ENCODE measurements at places on chromosomes 6 and 20.
A peak's percentile ranks its signal among the peaks of the same experiment; 100 is the strongest.

DNA sequence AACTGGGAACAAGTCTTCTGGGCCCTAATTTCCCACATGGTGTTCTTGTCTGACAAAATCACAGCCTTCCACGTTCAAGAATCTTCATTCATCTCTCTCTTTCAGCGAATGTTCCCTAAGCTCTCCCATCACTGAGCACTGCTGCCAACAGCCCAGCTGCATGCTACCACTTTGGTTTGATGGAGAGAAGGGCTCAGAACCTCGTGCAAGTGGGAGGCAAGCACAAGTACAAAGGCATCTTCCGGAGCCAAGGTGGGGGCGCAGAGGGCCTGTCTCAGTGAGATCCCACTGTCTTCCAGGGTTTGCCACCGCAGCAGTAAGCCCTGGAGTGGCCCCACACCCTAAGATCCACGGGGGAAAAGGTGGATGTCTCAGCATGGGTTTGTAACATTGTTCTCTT is 17.2 kb downstream of the DLL1 start:
- DNase-seq: no peak

DNA sequence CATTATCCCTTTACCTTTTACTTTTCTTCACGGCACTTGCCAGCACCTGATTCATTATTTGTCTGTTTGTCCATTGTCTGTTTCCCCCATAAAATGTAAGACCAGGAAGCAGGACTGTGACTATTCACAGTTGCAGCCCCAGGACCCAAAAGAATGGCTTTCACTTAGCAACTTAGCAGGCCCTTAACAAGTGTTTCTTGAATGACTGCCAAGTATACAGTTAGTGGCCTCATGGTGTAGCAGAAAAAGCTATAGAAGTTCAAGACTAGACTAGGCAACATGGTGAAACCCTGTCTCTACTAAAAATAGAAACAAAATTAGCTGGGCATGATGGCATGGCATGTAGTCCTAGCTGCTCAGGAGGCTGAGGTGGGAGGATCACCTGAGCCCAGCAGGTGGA is 4.3 kb downstream of the SLC26A8 start:
- no peak for DNase-seq

- peak; percentile 86 for DNase-seq
Observed at GRCh38 chr6:166950443-166950821, 5.9 kb downstream of the RNASET2 start.

- no peak for DNase-seq
Observed at GRCh38 chr20:25033265-25033923, 24.5 kb downstream of the ACSS1 start.

GRCh38 chr20:25452333-25452732 is 44.9 kb downstream of the GINS1 start:
- DNase-seq: no peak

DNA sequence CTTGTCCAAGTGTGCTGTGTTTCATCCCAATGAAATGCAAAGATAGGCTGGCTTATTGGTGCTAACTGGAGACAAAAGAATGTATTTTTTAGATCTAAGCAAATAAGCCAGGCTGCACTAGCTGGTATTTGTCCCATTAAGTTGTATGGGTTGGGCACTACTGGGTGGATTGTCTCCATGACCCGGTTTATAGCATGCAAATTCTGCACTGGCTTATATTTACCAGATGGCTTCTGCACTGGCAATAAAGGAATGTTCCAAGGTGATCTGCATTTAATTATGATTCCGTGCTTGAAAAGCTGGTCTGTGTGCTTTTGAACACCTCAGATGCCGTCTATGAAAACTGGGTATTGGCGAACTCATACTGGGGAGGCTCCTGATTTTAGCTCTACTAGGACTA is 61.4 kb upstream of the MOCS1 start:
- no peak for DNase-seq

DNA sequence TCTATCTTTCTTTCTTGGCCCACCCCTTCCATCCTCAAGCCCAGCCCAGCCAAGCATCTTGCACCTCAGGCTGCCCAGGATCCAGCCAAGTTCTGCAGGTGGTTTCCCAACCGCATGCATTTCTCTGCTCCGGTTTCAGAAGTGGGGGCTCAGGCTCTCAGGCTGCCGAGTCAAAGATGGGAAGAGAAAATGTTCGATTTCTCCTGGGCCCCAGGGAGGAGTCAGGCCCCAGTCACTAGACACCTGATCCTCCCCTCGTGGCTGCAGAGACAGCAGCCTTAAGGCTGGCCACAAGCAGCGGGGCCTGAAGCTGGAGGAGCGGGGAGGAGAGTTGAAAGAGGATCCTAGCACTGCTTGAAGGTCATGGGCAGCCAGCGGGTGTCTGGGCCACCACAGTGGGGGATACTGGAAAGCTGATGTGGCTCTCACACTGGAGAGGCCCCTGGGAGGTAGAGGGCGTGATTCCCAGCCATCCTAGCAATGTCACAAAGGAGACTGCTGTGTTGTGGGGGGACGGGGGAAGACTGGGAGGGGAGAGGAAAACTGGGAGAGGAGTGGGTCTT is 42.2 kb upstream of the ZFAND3 start:
- no peak for DNase-seq

DNA sequence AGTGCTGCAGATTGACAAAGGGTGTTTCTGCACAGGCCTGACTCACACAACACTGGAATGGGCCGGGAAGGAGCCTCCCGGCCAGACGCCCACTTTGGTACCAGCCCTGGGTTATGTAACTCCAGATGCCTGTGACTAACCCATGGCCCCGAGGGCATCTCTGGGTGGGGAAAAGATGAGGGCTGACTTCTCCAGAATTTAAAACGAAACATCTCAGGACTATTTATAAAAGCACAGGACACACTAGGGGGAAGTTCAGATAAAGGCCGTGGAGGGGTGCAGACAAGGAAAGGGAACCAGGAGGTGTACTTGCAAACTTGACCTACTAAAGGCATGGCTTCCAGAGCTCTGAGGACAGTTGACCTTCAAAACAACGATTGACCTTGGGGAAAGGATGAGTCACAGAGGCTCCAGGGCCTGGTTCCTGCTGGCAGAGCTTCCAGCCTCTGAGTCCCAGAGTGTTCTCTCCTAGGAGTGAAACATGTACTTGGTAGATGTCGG is 196.9 kb downstream of the NFATC2 start:
- peak; percentile 70 for DNase-seq

GRCh38 chr6:104486035-104486434 is 373.7 kb downstream of the HACE1 start:
- no peak for DNase-seq

DNA sequence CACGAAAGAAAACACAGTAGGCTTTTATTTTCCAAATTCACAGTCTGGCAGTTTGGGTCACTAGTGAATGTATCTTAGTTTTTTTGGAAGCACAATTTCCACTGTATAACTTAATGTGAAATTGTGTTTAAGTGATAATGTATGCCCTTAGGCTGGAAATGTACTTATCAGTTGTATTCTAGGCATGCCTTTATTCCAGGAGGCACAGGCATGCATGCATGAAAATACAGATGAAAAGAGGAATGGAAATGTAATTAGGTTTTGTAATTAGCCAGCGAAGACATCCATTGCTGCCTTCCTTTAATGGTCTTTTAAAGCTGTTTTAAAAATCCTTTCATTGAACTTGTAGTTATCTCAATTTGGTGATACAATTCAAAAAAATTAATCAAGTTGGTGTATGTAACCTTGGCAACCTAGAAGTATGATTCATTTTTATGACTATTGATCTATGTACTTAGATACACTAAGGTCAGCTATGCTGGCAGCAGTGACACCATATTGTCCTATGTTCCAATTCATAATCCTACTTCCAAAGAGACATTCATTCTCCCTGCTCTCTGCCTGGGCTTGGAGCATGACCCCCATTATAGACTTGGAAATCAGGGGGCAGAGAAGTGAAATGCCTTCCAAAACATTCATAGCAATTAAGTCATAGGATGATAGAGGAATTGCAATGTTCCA is 73.1 kb downstream of the SNAP25 start:
- DNase-seq: no peak

GRCh38 chr20:63130658-63131577 is 85.0 kb downstream of the YTHDF1 start:
- DNase-seq: no peak

GRCh38 chr6:484746-485145 is 93.2 kb downstream of the IRF4 start:
- DNase-seq: no peak

GRCh38 chr20:22495789-22496188 is 88.6 kb downstream of the FOXA2 start:
- no peak for DNase-seq

DNA sequence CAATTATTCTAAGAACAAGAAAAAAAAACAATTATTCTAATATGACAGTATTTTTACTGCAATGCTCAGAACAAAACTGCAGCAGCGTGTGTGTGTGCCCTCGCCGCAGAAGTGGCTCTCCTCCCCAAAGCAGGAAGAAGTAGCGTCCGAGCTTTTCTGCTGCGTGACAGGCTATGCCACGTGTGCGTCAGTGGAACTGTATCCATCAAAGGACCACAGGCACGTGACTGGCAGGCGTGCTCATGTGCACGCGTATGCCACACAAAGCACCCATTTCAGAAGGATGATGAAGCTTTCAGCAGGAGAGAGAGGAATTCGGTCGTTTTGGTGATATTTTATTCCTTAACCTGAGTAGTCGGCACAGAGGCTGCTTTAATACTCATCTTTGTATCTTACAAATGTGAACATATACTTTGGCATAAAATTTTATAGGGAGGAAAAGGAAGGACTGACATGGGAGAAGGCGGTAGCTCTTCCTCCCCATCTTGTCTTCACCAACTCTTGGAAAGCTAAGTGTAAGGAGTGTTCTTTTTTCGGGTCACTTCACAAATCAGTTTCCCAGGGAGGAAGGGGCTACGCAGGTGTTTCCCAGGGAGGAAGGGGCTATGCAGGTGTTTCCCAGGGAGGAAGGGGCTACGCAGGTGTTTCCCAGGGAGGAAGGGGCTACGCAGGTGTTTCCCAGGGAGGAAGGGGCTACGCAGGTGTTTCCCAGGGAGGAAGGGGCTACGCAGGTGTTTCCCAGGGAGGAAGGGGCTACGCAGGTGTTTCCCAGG is 3.4 kb downstream of the TCFL5 start:
- DNase-seq: no peak

DNA sequence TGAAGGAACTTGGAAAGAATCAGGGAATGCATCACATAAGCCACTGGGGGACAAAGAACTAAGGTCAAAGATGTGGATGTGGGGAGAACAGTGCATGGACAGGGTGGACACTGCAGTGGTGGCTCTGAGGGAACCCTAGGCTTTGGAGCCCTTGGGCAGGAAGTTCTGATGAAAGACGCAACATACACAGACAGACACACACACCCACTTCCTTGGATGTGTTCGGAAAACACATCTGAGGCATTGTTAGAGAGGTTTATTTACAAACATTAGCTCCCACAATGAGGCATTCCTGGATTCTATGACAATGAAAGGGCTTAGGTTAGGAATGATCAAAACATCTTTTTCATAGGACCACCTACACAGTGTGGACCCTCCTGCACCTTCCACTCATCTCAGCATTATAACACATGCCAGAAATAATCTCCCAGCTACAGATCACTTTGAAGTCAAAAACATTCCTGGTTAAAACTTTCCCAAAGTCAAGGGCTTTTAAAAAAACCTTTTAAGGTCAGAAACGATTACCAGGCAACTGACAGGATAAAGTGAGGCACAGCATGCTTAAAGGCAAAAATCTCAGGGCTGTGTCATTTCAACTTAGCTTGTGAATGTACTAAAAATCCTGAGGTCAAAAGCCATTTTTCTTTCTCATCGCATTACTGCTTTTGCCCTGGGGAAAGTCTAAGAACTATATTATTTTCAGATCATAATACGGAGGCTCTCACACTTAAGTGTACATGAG is 6.4 kb upstream of the METTL24 start:
- DNase-seq: no peak

GRCh38 chr6:43465948-43466347 is 10.6 kb upstream of the DLK2 start:
- peak; percentile 52 for DNase-seq

- no peak for DNase-seq
Observed at GRCh38 chr20:45826381-45827019, 612 bp downstream of the TNNC2 start.

- no peak for DNase-seq
Observed at GRCh38 chr20:12682613-12683012, 326.2 kb upstream of the SPTLC3 start.

- no peak for DNase-seq
Observed at GRCh38 chr6:132414322-132414721, 13.0 kb upstream of the MOXD1 start.

DNA sequence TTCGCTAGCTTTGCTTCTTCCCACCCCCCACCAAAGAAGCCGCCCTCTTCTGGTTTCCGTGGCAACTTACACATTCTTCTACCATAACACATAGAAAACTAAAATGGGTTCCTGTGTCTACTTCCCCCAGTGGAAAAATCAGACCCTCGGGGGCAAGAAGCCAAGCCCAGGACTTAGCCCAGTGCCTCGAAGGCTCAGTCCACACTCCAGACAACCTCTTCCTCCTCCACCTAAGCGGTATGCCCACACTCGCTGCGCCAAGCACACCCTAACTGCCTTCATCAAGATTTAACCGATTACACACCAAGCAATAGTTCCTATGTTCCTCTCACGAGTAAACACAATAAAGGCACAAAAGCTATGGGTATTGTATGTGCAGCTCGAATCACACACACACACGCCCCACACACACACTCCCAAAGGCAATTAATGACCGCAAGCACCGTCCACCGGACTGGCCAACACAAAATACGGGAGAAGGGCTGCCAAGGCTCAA is 537 bp downstream of the PPIL4 start:
- DNase-seq: peak; percentile 83

DNA sequence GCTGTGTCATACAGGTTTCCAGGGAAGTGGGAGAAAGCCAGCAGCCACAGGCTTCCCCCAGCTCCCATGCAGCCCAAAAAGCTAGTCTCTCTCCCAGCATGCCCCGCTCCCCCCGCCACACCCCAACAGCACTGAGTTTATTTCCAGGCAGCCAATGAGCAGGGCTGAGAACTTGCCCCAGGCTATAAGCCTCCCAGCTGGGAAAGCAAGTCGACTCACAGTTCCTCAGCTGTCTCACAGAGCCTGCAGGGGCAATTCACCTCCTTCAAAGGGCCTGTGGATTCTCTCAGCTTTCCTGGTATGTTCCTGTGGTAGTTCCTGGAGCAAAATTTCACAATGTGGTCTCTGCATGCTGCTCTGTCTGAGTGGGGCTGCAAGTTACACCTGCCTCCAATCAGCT is 34.2 kb downstream of the PAX1 start:
- no peak for DNase-seq

- no peak for DNase-seq
Observed at GRCh38 chr6:34324738-34325444, 67.6 kb downstream of the NUDT3 start.

- DNase-seq: no peak
Observed at GRCh38 chr20:45878076-45878761, 2.8 kb upstream of the ZSWIM1 start.

DNA sequence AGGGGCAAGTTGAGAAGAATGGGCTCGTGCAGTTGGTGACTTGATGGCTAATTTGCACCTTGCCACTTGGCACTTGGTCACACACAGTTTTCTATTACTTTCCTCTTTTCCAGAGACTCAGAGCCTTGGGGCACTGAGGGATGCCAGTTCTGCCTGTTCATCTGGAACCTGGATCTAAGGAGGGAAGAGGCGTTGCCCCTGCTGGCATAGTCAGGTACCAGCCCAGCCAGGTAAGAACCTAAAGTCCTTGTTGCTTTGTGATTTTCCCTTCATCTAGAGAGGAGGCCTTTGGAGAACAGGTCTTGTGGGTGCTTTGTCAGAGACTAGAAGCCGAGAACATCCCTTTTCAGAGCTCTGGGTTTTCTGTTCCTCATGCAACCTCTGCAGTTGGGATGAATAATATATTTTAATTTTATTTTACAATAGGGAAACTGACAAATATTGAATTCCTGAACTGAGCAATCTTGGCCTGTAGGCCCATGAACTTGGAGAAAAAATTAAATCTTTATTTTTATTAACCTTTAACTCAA is 11.4 kb downstream of the SYTL3 start:
- DNase-seq: no peak

- no peak for DNase-seq
Observed at GRCh38 chr20:24790746-24791283, 158.3 kb upstream of the CST7 start.

Measured in suppressor macrophage (primary cell).